ENCODE measurements at places on chromosomes 7 and 10.

GRCh38 chr10:71314028-71314693 is 4.9 kb upstream of the SLC29A3 start:
- DNase-seq: peak; percentile 24

DNA sequence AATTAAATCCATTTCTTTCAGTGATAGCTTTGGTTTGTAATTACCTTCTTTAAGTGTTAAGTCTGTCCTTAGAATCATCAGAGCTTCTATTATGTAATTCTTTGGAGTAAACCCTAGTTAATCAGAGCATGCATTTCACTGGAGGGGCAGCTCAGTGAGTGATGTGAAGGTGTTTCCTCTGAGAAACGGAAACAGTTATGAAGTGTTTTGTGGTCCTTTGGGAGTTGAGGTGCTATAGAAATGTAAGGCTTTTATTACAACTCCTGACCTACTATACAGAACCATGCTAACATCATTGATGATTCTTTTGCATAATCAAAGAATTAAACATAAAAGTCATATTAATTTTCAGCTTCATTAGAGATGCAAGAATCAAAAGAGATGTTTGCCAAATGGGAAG is 141.5 kb downstream of the EXOC4 start:
- no peak for DNase-seq

DNA sequence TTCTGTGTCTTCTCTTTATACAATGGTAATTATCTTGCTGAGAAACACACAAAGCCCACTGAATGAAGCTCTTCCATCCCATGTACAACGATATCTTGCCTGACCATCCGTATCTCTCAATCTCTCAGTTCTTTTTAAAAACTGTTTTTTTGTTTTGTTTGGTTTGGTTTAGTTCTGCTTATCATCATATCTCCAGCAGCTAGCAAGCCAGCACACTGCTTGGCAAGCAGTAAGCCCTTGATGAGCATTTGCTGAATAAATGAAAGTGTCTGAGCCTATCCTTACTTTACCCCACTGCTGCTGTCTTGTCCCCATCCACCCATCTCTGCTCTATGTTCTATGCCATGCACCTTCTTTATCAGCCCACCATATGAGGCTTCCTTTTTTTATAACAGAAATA is 34.2 kb downstream of the ITGB1 start:
- DNase-seq: no peak

- DNase-seq: no peak
Observed at GRCh38 chr10:133277993-133278576, 1.4 kb upstream of the ADAM8 start.

DNA sequence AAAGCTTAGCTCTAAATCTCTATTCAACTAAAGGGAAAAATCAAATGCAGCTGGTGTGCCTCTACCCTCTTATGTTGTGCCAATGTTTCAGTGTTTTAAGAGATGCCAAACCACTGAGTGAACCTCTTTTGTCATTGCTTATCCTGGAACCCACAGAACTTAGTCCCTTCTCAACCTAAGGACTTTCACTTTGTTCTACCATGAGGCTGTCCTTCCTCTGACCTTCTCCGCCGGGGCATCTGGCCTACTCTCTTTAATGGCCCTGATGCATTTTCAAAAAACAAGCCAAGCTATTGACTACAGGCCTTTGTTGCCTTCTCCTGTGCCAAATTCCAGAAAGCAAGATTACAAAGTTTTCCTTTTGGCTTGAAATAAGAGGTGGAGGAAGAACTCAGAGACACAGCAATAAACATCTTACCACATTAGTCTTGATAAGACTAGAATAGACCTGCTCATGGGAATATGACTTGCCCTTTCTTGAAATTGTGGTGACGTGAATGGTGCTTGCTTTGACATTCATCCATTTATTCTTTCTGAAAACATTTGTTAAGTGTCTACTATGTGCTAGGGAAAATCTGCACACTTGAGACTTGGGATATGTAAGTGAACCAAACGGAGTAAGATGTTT is 253.2 kb upstream of the SMIM30 start:
- no peak for DNase-seq
